ENCODE measurements at places on chromosomes 5 and 9.

DNA sequence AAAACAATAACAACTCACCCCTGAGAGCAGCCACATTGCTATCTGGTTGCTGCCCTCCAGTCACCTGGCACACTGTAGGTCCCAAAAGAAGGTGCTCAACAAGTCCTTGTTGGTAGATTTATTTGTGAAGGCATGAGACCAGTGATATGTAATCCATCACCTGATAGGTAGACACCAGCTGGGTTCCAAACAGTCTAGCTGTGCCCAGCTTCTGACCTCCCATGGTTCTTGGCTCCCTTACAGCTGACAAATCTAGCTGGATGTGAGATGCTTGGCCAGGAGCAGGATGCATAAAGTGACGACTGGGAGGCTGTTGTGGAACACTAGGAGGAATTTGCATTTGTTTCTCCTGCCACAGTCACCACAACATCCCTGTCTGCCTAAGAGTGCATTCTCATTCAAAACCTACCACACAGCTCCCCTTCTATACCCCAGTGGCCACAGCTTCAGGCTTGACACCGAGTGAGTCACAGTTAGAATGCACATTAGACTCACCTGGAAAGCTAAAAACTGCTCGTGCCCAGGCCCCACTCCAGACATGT, 7.8 kb upstream of the VLDLR start:
- DNase-seq = no peak

DNA sequence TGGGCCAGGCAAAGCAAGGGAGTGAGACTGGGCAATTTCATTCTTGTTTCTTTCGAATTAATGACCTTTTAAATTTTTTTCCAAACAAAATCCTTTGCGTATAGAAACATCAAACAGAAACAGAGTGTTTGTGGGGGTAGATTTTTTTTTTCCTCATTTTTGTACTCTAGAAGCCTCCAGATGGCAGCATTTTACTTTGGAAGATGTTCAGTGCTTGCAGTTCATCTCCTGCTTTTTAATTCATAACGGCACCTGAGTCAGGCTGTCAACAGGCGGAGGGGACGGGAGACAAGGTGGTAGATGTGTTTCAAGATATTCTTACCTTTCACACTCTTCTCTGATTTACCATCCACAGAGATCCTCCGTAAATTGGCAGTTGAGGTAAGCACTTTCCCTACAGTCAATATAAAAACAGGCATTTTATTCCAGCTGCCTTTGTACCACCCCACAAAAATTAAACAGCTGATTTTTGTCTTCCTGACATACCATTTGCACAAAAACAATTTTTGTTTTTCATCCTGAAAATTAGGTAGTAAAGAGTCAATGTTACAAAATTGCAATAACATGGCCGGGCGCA, 99.5 kb upstream of the FBXL17 start:
- DNase-seq = no peak

GRCh38 chr5:176784218-176785165, 25.9 kb upstream of the UNC5A start:
- no peak for DNase-seq

DNA sequence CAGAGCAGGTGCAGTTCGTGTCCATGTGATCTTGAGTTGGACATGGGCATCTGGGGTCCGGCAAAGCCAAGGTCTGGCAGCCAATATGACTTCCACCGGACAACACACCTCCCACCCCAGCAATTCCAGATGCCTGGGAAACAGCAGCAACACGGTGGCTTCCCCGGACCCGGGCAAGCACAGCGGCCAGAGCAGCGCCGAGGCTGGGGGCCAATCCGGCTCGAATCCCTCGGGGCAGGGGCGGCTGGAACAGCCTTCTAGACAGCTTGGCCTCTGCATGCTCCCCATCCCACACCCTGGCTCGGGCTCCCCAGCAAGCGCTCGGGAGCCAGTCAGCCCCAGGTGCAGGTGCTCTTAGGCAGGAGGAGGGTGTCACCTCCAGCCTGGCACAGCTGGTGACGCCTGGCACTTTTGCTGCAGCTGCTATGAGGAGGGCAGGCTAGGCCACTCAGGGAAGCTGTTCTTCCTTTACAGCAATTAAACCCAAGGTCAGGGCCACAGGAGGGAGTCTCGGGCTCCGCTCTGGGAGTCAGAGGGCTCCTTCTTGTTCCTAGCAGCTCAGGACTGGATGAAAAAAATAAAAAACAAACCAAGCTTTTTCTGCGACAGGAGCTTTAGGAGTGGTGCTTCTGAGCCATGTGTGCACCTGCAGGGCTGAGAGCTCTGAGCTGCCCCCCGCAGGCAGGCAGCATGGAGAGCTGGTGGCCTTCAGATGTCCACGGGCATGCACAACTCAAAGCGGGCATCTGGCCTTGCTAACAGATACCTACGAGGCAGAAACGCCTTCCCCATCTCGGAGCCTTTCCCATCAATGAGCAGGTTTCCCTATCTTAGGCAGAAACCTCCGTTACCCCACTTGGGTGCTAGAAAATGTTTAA, 28.2 kb downstream of the DBH start:
- DNase-seq = no peak

- no peak for DNase-seq
These were observed 22.3 kb upstream of the CNOT6 start for GRCh38 chr5:180471866-180472265.

GRCh38 chr5:1549475-1550030, 25.8 kb upstream of the LPCAT1 start:
- no peak for DNase-seq

GRCh38 chr5:150609843-150610584, 30.4 kb upstream of the SYNPO start:
- DNase-seq = no peak

DNA sequence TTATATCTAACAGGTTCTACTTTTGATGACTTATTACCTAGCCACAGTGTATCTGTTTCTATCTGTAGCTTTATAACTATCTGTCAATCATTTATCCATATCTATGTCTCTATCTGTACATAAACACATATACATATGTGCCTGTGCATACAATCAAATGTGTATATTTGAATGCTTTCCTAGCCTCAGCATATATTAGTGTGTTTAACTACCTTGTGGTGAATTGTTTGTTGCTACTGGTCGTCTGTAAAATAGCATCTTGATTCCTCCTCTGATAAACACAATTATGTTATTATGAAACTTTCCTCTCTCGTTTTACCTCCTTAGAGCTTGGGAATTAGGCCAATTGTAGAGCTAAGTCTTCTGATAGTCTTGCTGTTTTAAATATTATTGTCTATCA, 44.4 kb downstream of the PARP8 start:
- DNase-seq = no peak

- no peak for DNase-seq
These were observed 174.0 kb upstream of the NREP start for GRCh38 chr5:111930905-111931461.

GRCh38 chr5:10406651-10407050, 35.0 kb upstream of the ROPN1L start:
- DNase-seq = no peak

DNA sequence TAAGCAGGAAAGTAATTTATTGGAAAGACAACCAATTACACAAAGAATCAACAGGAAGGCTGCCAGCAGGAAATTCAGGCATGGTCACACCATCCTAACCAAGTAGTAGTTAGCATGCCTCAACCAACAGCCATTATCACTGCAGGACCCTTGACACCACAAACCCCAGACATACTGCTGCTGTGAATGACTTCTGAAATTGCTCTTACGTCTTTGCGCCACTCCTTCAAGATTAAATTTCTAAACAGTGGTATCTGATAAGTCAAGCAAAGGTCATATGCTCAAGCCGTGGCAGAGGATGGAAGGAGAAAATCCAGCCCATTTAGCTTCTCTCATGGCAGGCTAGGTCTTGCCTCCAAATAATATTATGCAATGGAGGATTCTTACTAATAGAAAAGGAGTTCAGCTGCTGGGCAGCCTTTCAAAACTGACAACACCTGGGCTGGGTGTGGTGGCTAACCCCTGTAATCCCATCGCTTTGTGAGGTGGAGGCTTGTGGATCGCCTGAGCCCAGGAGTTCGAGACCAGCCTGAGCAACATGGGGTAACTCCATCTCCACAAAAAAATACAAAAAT, 5.0 kb upstream of the PTGER4 start:
- no peak for DNase-seq

GRCh38 chr5:91840412-91840811, 457.3 kb upstream of the ARRDC3 start:
- DNase-seq = no peak

GRCh38 chr9:109950710-109951443, 170.9 kb downstream of the PALM2AKAP2 start:
- no peak for DNase-seq

- no peak for DNase-seq
These were observed 82.7 kb downstream of the HSD17B3 start for GRCh38 chr9:96219026-96219899.

GRCh38 chr9:36922548-36922947, 111.5 kb downstream of the PAX5 start:
- DNase-seq = no peak

- no peak for DNase-seq
These were observed 47.7 kb downstream of the MVB12B start for GRCh38 chr9:126374366-126374781.

GRCh38 chr5:172399826-172400225, 54.5 kb downstream of the SH3PXD2B start:
- no peak for DNase-seq

GRCh38 chr9:92617195-92617813, 52.6 kb downstream of the IPPK start:
- DNase-seq = no peak

DNA sequence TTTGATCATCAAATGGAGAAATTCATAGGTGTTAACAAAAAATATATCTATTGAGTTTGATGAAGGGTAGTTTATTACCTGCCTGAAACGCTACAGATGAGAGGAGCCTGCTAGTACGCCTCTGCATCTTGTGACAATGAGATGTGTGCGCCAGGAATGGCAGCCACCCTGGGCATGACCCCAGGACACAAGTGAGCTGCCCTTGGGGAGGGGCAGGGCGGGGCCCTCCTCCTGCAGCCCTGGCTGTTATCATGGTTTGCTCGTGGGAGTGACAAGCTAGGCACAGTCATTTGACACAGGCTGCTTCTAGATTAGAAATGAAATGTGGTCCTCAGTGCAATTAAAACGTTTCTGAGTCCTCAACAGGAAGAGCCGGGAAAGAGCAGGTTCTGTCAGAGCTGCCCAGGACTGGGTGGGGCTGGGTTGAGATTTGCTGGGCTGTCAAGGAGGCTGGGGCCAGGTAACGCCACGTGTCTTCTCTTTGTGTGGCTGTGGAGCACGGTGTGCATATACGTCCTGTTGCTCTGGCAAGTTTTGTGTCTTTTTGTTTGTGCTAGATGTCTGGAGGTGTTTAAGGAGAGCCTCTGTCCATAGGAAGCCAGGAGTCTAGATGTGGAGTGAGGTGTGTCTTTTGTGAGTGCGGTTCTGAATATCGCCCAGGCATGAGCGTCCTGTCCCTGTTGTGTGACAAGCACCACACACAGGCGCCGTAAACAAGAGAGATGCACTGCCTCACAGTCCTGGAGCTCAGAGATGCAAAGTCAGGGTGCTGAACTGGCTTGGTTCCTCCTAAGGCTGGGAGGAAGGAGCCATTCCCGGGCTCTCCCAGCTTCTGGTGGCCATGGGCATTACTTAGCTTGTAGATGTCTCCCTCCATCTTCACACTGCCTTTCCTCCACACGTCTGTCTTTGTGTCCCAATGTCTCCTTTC, 129.0 kb upstream of the IRX4 start:
- no peak for DNase-seq

- no peak for DNase-seq
These were observed 130.0 kb downstream of the MPDZ start for GRCh38 chr9:13149454-13149853.

DNA sequence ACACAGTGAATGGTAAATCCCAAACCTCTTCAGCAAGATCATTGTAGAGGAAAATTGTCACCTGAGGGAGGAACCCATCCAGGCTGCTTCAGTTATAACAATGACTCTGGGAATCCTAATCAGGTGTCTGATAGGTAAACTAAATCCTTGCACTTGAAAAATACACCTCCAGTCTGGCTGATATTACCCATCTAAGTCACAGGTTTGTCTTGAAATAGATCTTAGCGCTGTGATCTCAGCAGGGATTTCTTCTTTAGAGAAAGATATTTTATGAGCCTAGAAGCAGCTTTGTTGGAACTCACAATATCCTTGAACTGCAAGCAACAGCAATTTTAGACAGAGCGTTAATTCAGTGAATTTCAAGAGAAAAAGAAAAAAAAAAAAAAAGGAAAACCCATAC, 149.7 kb downstream of the SGCD start:
- no peak for DNase-seq

DNA sequence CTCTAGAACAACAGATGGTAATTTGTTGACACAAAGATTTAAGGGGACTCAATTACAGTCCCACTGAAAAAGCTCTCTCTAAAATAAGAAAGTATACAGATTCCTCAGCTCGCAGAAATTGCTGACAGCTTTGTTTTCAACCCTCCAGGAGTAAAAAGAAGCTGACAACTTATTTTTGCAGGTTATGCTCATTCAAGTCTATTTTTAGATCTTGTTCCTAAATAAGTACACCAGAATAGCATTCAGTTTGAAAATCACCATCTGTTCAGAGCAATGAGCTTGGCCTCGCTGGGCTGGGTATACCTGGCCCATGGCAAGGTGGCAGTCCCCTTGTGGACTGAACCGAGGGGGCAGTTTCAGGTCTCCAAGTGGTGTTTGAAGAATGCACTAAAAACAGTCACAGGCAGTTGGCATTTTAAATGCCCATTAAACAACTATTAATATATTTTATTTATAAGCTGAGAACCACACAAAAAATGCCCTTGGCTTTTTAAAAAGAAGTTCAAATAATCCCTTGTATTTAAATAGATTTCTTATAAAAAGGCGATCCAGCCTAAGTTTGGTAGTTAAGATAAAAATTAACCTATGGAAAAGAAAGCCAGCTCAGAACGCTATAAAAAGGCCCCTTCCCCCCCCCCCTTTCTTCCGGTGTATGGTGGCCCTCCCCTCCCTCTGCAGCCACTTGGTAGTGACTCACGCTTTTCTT, 169.2 kb downstream of the AUH start:
- no peak for DNase-seq

GRCh38 chr9:38334234-38334633, 58.3 kb upstream of the ALDH1B1 start:
- DNase-seq = no peak

GRCh38 chr9:70496244-70496643, 81.8 kb upstream of the KLF9 start:
- no peak for DNase-seq

DNA sequence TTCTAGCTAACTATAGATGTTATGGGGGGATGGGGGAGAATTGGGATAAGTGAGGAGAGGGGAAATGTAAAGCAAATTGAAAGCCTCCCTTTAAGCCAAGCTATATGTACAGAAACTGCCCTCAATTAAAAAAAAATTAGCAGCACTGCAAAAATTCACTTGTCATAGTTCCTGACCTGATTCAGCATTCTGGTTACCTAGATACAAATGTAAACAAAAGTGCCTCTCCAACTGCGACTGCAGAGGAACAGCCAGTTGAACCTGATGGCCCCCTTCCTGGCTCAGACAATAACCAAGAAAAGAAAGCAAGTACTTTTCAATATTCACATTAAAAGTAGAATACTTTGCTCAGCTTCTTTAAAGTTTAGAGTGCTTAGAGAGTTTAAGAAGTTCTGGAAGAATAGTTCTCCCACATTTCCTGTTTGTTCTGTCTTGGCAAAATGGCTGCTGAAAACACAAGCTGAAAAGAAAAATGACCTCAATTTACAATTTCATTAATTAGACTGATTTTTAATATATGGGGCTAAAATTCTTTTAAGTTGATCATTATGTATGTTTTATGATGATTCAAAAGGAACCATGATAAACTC, 1.5 kb downstream of the FAM81B start:
- DNase-seq = no peak

- DNase-seq = no peak
These were observed 31.5 kb downstream of the LNPEP start for GRCh38 chr5:96967400-96967799.

Data from stimulated activated CD8-positive, alpha-beta memory T cell treated with anti-CD3 and anti-CD28 coated beads, Interleukin-15, amount 100 ng/mL, for 4 hours (primary cell).